ENCODE measurements at places on chromosomes 16 and 17.

DNA sequence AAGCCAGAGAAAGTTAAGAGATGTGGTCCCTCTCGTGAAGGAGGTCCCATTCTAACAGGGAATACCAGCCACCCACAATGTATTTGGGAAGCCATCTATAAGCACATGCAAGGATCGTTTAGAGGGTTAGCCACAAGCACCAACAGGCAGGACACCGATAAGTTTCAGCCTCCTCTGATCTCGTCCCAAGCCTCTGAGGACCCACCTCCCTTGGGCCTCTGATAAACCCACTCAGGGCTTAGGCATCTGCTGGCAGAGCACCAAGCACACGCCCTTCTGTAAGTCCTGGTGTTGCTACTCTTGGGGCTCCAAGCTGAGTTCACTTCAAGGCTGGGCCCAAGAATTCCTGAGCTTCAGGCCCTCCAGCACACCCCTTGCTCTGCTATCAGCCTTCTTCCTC lies 5.4 kb upstream of the PNPO start:
- no peak for DNase-seq

- no peak for DNase-seq
These were observed 23.2 kb downstream of the SLC39A11 start for GRCh38 chr17:73069164-73069770.

DNA sequence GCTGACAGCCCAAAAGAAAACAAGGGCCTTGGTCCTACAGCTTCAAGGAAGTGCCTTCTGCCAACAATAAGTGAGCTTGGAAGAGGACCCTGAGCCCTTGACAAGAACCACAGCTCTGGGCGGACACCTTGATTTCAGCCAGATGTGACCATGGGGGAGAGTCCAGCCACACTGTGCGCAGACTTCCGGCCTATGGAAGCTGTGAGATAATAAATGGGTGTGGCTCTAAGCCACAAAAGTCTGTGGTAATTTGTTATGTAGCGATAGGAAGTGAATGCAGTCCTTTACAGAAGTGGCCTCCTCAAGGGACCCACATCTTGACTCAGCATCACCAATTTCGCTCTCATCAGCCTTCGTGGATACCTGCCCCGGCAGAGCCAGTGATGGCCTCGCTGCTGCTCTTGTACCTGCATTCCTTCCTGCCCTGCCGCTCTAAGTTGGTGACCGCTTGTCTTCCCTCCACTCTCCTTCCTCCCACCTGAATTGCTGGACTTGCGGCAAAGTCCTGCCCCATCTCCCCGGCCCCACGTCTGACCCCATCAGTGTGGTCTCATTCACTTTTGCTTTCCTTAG lies 29.3 kb downstream of the PRSS54 start:
- no peak for DNase-seq

- DNase-seq, result no peak
These were observed 22.8 kb downstream of the WSCD1 start for GRCh38 chr17:6092903-6093468.

DNA sequence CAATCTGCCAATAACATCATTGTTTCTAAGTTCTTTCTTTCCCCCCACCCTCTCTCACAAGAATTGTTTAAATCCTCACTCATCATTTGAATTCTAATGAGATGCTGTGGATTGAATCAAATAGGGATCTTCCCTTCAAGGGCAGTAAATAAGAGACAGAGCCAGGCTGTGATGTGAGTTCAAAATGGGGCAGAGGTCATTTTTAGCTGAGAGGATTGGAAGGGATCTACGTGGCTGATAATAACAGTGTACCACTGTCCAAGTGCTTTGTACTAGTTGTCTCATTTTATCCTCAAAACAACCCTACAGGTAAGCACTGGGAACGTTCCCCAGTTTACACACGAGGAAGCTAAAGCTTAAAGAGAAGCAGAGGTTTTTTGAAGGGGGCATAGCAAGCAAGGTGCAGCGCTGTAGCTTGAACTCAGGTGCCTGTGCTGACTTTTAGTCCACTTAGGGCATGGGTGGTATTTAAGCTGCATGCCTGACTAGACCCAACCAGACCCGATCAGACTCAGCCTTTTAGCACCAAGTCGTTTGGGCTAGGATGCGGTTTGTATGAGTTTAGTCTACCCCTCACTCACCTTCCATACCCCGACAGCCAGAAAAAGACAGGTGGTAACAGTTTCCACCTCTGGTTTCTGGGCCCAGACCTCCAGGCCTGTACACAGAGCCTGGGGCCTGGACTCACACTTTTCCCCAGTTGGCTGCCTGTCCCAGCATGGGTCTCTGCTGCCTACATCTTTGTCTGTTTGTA lies 39.2 kb upstream of the CCR7 start:
- DNase-seq, result no peak

DNA sequence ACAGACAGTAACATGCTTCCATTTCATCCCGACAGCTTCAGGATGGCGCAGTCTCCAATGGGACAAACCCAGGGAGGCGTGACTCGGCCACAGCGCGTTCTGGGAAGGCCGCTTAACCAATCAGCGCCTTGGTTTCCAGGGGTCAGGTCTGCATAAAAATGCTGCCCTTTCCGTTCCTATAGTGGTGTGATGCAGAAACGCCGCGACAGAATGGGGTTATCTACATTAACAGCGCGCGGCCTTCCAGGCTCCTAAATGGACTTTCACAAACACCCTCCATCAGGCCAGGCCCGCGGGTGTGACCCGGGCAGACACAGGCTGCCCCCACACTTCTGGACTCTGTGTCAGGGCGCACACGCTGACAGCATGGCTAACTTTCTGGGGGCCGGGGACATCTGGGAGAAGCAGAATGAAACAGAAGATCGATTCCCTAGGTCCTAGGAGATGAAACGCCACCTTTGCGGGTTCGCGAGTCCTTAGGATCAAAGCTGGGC lies 792 bp downstream of the TMEM231 start:
- no peak for DNase-seq

GRCh38 chr17:14334919-14335318 lies 34.0 kb downstream of the HS3ST3B1 start:
- DNase-seq, result no peak

- DNase-seq, result no peak
These were observed 96.2 kb downstream of the PGS1 start for GRCh38 chr17:78474614-78475146.

DNA sequence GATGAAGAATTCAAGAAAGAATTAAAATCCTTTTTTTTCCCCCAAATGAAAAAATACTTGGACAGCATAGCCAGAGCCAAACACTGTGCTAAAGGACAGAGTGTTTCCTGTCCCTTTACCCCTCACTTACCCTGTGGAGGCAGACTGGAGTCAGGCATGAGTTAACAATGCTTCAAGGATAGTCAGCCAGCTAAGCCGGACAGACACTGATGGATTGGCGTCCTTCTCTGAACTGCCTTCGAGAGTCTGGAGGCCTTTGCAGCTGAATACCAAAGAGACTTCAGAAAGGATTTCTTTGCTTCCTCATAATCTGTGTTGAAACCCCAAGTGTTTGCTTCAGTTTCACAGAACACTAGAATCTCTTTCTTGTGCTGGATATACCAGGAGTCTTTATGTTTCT lies 4.6 kb downstream of the METTL9 start:
- DNase-seq, result no peak

- no peak for DNase-seq
These were observed 22.7 kb upstream of the CD300E start for GRCh38 chr17:74646231-74646630.

GRCh38 chr17:27862840-27863239 lies 30.3 kb downstream of the LYRM9 start:
- DNase-seq, result no peak

- DNase-seq, result no peak
These were observed 36.3 kb upstream of the CCL2 start for GRCh38 chr17:34218748-34219147.

- no peak for DNase-seq
These were observed 153.0 kb upstream of the RBL2 start for GRCh38 chr16:53281280-53281679.

DNA sequence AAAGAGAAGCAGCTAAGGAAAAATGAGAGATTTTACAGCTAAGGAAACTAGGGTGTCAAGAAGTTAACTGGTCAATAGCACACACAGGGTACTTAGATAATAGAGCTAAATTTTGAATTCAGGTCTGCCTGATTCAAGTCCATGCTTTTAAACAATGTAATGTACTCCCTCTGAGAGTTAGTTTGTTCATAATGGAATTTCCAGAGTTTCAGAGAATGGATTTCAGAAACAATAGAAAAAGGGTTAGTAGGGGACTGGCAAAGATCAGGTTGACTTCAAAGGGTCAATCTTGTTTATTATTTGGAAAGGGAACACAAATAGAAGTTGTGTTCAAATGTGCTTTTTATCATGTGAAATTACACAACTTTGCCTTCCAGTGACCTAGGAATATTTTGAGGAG lies 17.9 kb downstream of the NSRP1 start:
- DNase-seq, result no peak

DNA sequence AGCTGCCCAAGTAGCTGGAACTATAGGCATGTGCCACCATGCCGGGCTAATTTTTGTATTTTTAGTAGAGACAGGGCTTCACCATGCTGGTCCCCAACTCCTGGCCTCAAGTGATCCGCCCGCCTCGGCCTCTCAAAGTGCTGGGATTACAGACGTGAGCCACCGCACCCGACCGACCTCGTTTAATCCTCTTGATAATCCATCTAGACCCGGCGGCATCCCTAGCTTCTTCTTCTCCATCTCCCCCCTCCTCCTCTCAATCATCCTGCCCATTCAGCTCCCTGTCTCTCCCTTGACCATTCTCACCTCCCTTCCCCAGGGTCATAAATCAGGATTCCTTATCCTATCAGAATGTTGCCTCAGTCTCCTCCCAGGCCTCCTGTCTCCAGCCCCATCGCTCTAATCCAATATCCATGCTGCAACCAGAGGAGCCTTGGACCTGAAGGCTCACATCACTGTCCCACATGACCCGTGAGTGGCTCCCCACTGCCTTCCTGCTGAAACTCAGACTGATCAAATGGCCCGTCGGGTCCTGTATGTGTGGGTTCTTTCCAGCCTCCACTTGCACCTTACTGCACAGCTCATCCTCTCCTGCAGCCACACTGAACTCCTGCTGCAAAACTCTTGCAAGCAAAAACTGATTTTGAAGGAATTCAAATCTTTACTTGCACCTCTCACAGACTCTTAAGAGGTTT lies 74.1 kb upstream of the CDH5 start:
- no peak for DNase-seq

DNA sequence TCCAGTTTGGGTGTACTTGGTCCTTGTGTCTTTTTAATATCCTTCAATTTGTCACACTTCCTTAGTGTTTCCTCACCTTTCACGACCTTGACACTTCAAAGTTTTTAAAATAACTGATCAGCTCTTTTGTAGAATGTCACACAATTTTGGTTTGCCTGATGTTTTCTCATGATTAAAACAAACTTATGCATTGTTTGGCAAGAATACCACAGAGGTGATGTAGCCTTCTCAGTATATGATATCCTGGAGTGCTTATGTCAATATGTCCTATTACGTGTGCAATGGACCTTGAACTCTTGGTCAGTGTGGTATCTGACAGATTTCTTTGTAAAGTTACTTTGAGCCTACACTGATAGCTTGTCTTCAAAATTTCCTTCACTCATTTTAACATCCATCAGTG lies 297.4 kb downstream of the CNTNAP4 start:
- no peak for DNase-seq

DNA sequence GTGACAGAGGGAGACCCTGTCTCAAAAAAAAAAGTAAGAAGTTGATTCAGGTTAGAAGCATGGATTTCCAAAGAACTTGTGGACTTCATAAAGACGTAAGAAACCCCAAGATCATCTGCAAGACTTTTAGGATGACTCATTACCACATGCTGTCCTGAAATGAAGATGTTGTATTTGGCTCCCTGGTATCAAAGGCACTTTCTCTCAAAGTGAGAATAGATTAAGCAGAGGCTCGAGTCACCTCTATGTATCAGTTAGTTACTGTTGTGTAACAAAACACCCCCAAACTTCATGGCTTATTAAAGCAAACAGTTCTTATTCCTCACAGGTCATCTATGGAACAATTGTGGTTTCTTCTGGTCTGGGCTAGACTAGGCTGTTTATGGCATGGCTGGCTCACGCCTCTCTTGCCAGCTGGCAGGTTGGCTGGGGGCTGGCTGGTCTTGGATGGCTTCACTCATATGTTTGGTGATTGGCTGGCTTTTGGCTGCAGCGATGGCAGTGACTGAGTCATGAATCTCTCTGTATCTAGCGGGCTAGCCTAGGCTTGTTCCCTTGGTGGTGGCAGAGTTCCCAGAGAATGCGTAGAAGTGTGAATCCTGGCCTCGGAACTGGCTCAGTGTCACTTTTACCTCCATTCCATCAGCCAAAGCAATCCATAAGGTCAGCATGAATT lies 60.4 kb upstream of the MSI2 start:
- no peak for DNase-seq

DNA sequence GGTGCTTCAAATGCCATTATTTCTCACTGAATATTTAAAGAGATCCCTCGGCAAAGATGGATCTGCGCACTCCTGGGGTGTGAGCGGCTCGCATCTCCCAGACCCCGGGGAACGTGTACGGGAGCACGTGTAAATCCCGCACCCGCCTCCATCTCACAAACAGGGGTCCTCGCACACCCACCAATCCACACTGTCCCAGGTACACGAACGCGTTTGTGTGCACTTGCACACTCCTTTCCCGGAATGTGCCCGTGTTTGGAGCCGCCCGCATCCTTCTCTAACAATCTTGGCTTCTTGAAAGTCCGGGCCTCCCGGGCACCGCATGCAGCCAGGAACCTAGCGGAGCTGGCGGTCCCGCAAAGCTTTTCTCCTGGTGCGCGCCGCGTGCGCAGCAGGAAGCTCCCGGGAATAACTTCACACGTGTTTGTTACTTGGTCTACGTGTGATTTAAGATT lies 2.5 kb upstream of the SALL1 start:
- no peak for DNase-seq

GRCh38 chr17:15256689-15257088 lies 8.4 kb downstream of the PMP22 start:
- DNase-seq, result no peak

Measured in stimulated activated CD4-positive, alpha-beta T cell treated with anti-CD3 and anti-CD28 coated beads, Interleukin-1b, Interleukin-23, amount 100 ng/mL, for 24 hours (primary cell).